ENCODE measurements at places on chromosomes 12 and 14. TPM values are rescaled to one million over a fixed set of nuclear protein-coding genes. Genes with fewer than 3 reads are reported as not detected.

The AQP2 gene
- not detected for total RNA-seq

The FGF6 gene
- not detected for total RNA-seq

The PACS2 gene
- total RNA-seq = 52.6 TPM

The MORN3 gene
- total RNA-seq = 1.6 TPM

The LTA4H gene
- total RNA-seq = 87.8 TPM

The LPAR5 gene
- 0.04 TPM for total RNA-seq

The TEAD4 gene
- 26.2 TPM for total RNA-seq

The MSRB3 gene
- 42.1 TPM for total RNA-seq

The CISTR gene
- total RNA-seq = not detected

The IGFBP6 gene
- total RNA-seq = 10.6 TPM

The TMEM132D gene
- total RNA-seq = not detected

The KRT82 gene
- total RNA-seq = not detected

The ACSS3 gene
- total RNA-seq = not detected

The GARIN6 gene
- total RNA-seq = not detected

The LPCAT3 gene
- 5.2 TPM for total RNA-seq

- no peak for DNase-seq
Measured at GRCh38 chr12:5452569-5452968, 20.7 kb downstream of the NTF3 start.

DNA sequence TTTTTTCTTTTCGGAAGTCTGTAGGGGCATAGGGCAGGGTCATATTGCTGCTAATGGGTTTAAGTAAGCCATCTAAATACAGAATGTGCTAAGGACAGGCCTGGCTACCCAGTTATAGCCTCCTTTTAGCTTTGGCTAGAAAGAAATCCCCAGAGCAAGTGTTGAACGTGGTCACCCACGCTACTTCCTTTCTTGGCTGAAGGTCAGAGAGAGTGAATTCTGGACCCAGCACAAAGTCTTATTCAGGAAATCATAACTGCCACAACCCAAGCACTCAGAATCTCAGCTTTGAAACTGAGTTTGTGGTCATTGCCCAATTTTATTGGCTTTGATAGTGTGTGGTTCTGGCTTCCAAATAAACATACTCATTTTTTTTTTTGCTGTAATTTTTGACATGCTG lies 542.1 kb upstream of the ATP2B1 start:
- no peak for DNase-seq

GRCh38 chr14:39265806-39266524 lies 32.2 kb downstream of the MIA2 start:
- no peak for DNase-seq

- DNase-seq = no peak
Measured at GRCh38 chr14:68651652-68652432, 141.0 kb downstream of the ZFP36L1 start.

DNA sequence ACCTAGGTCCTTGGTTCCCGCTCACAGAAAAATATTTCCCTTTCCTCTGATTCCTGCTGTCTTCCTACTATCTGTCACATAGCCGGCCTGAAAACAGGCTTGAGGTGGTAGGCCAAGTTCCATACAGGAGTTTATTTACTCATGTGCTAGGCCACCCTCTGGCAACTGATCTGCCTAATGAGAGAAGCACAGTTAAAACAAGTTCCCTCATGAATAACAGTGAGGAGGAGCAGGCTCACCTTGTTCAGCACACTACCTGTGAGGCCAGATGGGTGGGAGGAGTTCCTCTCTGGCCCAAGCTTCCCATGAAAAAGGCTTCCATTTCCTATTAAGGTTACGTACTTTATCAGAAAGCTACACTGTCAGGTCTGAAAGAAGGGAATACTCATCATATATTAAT lies 206.0 kb downstream of the MYRFL start:
- no peak for DNase-seq

GRCh38 chr12:76374386-76375020 lies 26.3 kb upstream of the BBS10 start:
- DNase-seq = no peak

- DNase-seq = no peak
Measured at GRCh38 chr12:8014836-8015235, 17.7 kb upstream of the FOXJ2 start.

DNA sequence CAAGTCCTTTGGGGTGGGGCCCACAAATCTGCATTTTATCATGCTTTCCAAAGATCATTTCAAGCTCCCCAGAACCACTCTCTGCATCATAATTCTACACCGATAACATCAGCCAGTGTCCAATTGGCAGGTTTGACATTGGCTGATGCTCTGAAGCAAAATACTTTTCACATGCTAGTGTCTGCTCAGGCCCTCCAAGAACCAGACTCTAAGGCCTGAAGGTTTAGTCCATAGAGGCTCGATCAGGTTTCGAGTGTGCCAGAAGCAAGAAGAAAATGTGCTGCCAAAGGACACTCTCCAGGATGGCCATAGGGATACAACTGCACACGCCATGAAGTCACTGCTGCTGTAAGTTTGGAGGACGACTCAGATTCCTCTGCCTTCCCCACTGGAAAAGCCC lies 280.3 kb downstream of the KSR2 start:
- no peak for DNase-seq

- DNase-seq = no peak
Measured at GRCh38 chr14:74950795-74951442, 4.5 kb downstream of the PGF start.

DNA sequence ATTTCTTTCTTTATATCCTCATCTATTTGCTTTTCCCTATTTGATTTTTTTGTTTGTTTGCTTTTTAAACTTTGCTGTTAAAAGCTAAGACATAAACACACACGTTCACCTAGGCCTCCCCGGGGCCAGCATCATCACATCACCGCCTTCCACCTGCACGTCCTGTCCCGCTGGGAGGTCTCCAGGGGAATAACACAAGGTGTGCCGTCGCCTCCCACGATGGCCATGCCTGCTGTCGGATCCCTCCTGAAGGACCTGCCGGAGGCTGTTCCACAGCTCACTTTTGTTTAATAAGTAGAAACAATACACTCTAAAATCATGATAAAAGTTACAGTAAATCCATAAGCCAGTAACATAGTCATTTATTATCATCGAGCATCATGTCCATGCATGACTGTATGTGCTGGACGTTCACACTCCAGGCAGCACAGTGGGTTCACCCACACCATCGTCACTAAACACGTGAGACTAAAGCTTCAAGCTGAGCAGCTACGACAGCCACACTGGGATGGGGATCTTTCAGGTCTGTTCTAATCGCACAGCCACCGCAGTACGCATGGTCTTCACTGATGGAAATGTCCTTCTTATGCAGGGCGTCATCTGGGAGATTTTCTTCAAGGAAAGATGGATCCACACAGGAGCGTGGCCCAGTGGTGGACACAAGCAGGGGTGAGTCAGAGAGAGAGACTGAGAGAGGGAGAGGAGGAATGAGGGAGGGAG lies 3.6 kb downstream of the RIMBP2 start:
- DNase-seq = no peak

DNA sequence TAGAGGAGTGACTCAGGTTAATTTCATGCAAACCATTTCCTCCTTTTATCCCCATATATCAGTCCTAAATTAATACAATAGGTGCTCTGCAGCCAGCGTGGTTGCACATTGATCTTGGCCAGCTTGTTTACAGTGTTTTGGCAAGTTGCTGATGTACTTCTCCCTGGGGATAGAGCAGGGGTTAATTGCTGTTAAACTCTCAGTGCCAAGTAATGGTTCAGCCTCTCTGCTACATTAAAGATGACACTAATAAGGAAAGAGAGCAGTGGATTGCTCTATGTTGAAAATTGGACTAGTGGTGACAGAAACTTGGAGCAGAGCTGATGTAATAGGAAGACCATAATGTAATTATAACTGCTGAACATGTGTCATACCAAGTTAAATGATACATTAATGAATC lies 717.5 kb downstream of the RERGL start:
- DNase-seq = no peak

DNA sequence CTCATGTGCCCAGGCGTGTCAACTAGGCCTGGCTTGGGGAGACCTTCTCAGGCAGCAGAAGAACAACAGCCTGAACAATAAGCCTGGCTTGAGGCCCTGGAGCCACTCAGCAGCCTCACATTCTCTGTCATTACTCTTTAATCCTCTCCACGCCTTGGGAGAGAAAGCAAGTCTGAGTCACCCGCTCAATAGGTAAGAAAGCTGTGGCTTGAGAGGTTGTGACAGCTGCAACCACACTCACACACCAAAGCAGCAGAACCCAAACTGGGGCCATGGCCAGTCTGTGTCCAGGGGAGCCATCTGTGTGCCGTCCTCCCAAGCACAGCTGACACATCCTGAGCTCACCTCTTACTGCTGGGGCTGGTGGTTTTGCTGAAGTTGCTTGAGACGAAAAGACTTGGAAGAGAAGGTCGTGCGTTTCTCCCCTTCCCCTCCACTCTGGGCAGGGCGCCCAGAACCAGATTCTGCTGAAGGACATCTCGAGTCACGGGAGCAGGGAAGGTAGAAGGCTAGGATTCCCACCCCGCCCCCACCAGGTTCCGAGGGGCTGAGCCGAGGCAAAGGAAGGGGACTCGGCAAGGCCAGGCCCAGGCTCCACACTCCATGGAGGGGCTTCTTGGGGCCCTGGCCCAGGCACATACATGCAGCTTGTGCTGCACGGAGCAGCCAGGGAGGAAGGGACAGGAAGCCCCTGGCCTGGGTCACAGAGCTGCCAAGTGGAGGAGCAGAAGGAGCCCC lies 5.5 kb downstream of the TMEM63C start:
- no peak for DNase-seq

GRCh38 chr12:128818065-128819022 lies 5.4 kb downstream of the SLC15A4 start:
- DNase-seq = no peak

- no peak for DNase-seq
Measured at GRCh38 chr14:101867854-101868253, 96.5 kb upstream of the DYNC1H1 start.

DNA sequence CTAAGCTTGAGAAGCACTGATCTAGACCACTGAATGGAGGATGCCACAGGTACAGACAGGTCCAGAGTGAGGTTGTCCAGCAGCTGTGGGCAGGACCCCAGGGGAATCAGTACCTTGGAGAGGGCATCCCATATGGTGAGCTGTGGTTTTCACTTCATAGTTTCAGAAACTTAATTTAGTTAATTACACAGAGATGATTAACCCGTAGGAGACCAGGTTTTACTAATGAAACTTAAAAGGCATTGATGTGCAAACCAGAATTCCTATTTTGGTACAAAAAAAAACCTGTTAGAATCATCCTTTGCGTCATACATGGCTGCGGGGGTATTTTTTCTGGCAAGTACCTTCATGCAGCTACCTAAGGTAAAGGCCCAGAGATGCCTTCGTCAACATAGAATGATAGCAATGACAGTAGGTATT lies 159.3 kb downstream of the DACT1 start:
- no peak for DNase-seq

DNA sequence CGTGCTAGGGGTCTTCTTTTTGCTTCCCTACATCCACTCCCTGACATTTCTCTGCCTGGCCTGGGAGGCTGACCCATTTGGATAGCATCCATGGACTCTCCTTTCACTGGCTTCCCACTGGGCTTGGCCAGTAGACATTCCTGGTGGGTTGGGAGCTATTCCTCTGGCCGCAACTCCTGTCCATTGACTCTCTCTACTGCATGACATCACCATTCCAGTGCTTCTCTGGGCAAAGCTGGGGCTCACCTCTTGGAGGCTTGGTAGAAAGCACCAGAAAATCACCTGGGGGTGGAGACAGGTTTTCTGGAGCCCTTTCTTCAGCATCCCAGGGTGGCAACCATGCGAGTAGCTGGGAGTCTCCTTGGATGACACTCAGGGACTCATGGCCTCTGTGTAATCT lies 16.7 kb upstream of the LHX5 start:
- DNase-seq = no peak

DNA sequence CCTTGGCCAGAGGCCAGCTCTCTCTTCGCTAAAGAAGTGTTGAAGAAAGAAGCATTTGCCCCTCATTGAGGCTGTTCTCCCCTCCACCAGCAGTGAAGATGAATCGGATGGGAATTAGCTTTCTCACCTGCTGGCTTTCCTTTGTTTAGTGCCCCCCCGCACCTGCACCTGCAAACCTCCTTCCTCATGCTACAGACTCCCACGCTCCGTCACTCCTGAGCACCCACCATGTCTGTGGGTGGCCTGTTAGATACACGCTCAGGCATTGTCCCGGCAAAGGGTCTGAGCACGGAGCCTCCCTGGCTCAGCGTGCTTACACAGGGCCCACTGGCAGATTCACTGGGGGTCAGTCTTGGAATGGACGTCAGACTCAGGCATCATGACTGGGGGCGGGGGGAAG lies 121.6 kb downstream of the GLT1D1 start:
- no peak for DNase-seq

DNA sequence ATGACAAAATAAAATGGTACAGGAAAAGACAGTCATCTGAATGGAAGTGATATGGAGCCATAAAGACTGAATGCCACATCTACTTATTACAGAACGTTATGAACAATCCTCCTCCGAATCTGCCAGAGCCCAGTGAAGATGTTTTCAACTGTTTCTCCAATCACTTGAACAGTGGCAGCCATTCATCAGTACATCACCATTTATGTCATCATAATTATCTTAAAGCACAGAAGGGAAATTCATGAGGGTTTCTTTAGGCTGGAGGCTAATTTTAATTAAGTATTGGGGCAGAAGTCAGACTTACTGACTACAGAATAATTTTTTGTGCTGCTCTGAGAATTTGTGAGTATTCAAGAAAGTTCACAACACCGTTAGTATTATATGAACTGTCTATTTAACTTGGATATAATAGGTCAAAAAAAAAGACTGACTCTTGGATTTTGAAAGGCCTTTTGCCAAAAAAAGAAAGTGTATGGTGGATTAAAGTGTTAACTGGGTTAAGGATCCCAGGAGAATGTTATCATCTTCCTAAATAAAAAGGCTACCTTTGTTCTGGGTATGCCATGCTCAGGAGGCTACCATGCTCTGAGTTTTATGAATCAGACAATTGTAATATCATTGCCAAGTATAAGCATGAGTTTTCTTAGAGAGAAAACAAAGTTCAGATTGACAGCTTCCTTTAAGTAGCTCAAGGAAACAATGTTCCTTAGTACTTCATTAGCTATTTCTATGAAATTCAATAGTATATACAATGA lies 40.1 kb downstream of the PDZRN4 start:
- no peak for DNase-seq

DNA sequence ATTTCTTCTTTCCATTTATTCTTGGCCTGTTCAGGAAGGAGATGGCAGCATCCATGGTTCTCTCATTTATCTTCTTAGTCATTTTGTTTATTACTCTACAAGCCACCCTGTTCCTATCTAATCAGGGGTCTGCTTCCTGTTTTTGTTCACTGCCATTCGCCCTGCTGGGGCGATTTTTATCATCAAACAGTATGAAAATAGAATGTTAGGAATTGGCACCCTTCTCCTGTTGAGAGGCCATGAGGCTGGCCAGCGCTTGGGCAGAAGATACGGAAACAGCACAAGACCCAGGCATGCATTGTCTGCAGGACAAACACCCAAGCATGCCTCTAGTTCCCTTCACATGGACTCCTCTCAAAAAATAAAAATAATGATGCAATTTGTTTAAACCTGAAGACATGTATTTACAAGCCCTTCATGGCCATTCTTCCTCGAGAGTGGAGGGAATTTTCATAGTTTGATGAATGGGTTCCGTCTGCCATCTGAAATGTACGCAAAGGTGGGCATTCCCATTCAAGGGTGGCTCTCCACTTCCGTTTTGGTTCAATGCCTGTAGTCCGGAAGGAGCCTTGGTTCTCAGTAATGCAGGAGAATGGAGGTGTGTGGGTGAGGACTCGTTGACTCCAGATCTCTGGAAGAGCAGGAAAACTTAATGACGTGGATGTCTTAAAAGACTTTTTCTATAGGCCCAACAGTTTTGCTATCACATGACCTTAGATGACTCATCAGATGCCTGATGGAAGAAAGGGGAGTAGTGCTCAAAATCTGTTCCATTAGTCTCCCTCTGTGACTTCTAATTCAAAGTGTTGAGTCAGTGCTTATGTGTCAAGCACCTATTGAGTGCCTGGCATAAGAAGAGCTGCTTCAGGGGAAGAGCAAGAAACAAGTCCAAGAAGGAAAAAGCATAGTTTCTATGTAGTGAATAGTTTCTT lies 252.4 kb upstream of the TBX3 start:
- no peak for DNase-seq
